NCI-H69 (cell line): ENCODE measurements at places on chromosomes 4 and X.

GRCh38 chr4:94537921-94538628 lies 86.3 kb downstream of the PDLIM5 start:
- DNase-seq = peak; percentile 6

DNA sequence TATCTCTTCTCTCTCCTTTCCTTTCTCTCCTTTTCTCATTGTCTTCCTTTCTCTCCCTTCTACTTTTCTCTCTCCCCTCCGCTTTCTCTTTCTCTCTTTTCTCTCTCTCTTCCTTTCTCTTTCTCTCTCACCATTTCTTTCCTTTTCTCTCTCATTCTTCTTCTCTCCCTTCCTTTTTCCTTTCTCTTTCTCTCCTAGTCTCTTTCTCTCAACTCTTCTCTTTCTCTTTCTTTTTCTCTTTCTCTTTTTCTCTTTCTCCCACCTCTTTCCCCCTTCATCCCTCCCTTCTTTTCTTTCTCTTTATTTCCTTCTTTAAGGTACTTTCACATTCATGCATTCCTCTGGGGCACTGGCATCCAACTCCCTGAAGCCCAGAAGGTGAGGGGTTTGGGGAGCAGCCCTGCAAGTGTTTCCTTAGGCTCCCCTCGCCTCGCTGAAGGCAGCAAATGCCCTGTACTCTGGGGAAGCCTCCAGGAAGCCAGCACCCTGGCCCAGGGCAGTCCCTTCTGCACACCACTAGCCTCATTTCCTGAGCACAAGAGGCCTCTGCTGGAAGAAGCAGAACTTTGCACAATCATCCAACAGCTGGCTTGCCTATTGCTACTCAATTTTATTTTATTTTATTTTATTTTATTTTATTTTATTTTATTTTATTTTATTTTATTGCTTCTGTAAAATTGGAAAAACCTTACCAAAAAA lies 124.2 kb downstream of the NFKB1 start:
- peak; percentile 3 for DNase-seq

- DNase-seq = peak; percentile 91
Observed at GRCh38 chrX:151396042-151396824, 773 bp upstream of the VMA21 start.

DNA sequence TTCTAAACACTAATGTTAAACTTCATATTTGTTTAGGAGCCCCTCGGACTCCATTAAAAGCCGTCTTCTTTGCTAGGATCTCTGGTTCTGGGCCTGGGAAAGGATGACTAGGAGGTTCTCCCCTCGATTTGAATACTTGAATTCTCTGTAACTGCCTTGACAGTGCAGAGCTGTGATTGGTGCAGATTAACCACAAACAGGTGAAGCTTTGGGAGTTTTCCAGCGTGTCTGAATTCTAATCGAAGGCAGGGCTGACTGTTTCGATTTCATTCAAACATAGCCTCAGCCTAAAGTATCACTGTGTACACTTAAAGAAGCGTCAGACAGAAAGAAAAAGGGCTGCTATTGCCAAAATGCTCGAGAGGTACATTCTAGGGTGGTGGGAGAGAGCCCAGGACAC lies 29.0 kb downstream of the TFDP3 start:
- no peak for DNase-seq

DNA sequence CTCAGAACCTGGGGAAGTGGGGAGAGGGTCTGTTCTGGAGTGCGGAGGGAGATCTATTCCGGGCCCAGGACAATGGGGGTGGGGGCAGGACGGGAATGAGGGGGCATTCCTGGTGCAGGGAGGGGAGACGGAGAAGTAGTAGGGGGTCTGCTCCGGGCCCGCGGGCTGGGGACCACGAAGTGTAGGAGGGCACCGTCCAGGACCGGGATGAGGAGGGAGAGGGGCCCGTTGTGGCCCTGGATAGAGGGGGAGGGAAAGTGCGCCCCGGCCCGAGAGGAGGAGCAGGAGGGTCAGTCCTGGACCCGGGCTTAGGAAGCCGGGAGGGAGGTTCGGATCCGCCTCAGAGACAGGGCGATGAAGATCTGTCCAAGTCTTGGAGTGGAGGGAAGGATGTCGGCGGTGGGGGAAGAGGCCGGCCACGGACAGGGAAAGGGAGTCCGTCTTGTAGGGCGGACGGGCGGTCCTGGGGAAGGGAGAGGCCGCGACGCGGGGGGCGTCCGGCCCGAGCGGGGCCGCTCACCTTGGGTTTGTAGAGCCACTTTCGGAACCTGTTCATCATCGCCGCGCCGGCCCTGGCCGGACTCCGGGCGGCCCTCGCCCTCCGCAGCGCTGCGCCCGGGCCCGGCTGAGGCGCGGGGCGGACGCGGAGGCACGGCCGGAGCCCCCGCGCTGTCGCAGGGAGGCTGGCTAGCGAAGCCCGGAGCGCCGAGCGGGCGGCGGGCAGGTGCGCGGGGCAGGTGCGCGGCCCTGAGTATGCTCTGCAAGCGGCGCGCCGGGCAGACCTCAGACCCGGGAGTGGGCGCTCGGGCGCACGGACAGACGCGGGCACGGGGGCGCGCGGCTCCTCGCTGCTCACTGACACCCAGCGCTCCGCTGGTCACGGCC lies at the start of gene ZFYVE28:
ZFYVE28 (minus strand) TSS at position 881 of the 885 bp plus-strand sequence; CDS start at position 559, 322 bp downstream.
- peak; percentile 37 for DNase-seq
